ENCODE measurements at places on chromosomes 6 and 20.

GRCh38 chr20:215796-216195 lies 11.3 kb upstream of the DEFB129 start:
- DNase-seq, result no peak

DNA sequence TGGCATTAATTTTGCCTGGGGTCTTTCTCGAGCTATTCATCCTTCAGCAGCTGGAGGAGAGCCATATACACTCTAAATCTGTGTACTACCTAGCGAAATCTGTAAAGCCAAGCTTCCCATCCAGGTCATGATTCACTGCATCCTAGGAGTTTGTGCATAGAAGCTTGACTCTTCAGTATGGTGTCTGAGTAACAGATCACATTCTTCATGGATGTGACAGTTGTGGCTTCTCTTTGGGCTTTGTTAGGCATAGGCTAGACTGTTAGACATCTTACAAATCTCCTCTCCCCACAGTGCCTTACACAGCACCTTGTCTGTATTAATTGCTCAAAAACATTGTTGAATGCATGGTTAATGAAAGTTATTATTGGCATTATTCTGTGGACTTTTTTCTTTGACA lies 177.0 kb downstream of the EYA4 start:
- DNase-seq, result no peak

DNA sequence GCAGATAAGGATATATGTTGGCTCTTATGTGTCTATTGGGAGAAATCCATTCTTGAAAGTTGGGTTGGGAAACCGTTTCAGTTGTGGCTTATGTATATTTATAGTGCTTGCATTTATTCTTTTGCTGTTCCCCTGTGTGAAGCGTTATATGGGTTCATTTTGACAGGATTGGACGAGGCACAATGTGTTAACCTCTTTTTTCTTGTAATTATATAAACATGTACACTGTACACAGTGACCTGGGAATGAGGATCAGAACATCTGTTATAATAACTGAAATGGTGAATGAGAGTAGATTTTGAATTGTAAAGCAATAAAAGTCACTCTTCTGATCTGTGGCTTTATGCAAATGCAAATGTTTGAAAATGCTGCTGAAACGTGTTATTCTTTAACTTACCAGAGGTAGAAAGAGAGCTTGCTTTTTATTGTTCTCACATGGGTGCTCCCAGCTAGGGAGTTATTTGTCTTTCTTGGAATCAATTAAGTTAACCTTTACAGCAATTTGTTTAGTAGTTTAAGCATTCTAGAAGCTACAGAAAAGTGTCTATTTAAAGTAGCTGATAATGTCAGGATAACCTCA lies 213.7 kb downstream of the GRIK2 start:
- no peak for DNase-seq

GRCh38 chr6:41719436-41720261 lies 15.8 kb downstream of the TFEB start:
- no peak for DNase-seq

GRCh38 chr20:53712212-53712977 lies 118.8 kb upstream of the ZNF217 start:
- DNase-seq, result no peak

DNA sequence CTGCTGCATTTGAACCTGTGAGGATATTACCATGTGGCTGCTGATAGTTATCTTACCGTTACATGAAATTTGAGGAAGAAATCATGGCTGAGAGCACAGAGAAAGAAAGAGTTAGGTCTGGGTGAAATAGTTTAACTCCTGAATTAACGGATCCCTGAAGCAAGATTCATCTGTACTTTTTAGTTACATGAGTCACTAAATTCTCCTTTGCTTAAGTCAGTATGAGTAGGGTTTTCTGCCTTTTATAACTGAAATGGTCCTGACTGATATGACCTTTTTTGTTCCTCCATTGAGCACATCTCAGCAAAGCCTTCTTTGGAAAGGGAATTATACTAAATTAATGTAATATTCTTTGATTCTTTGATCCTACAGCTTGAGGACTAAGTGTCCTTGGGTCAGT lies 333.3 kb upstream of the ZFP64 start:
- DNase-seq, result no peak

- no peak for DNase-seq
Measured at GRCh38 chr20:46205349-46205748, 87.2 kb downstream of the CD40 start.

DNA sequence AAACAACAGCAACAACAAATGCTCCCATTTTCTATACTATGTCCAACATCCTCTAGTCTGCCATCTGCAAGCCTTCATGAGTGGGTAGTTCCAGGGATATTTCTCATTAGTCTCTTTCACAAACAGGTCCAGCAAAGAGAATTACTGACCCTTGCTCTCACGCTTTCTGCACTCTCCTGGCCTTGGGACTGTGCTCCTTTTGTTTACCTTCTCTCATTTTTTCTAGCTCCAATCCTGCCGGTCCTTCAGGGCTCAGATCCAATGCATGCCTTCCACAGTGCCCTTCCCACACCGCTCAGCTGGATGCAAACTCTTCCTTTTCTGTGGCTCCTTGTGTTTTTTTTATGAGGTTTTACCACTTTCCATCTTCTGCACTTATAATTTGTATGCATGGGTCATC lies 47.2 kb downstream of the ADTRP start:
- no peak for DNase-seq

GRCh38 chr6:156822747-156823206 lies 45.6 kb downstream of the ARID1B start:
- no peak for DNase-seq

DNA sequence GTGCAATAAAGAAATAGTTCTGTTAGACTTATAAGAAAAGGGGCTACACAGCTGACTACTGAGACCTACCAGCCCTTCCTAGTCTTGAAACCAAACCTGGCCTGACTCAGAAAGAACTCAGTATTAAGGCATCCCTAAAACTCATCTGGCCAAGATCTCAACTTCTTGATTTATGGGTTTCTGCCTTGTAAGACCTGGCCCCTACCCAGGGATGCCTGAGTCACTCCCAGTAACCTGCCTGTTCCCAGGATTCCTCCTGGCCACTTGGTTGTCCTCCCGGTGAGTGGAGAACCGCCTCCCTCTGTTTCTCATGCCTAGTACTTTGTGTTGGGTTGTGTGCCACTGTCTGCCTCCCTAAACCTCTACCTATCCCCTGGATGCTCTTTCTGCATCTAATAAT lies 189.4 kb upstream of the PREP start:
- no peak for DNase-seq

DNA sequence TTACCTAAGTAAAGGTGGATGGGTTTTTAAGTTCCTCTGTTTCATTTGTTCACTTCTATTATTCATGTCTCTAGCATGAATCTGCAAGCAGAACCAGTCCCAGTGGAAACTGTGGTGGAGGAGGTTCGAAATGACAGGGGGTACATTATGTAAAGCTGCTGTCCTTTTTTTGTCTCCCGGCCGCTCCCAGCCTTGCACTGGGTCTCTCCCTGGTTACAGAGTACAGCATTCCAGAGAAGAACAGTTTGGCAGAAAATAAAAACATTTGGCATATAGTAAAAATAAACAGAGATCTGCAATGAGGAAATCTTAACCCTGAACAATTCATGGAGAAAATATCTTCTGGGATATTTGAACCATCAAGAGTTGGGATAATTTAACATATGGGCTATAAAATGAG lies 34.6 kb upstream of the TAGAP start:
- no peak for DNase-seq

- no peak for DNase-seq
Measured at GRCh38 chr6:15495375-15495901, 167.4 kb downstream of the DTNBP1 start.

- no peak for DNase-seq
Measured at GRCh38 chr20:51469578-51470498, 72.7 kb downstream of the NFATC2 start.

DNA sequence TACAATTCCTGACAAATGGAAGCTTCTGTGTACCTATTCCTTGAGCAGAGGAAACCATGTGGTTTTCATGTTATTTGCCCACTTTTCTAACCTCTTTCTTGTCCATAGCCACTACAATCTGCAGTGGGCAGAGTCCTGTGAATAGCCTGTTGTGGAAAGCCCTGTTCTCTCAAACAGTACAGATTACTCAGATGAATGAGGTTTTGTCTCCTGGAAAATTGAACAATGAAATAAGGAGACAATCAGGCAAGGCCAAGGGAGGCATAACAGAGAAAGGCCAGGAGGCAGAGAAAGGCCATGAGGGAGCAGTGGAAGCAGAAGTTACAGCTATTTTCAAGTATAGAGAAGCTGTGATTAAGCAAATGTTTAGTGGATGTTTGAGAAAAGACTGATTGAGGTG lies 189.3 kb downstream of the GRIK2 start:
- DNase-seq, result no peak

DNA sequence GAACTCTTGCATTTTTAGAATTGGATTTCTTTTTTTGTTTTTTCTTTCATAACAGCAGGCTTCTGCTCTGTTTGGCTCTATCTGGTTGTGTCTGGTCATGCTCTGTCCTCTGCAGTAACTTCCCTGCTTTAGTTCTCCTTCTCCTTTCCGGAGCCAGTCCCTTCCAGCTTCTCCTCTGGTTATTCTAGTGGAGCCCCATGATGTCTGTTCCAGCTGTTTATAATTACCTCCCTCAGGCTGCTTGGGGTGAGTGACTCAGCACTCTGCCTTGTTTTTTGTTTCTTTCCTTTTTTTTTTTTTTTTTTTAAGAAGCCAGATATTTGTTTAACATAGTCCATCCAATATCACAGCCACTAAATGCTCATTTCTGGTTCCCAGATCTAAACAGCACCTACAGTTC lies 409.6 kb downstream of the MAFB start:
- no peak for DNase-seq

- DNase-seq, result no peak
Measured at GRCh38 chr6:5521322-5521721, 260.0 kb downstream of the FARS2 start.

DNA sequence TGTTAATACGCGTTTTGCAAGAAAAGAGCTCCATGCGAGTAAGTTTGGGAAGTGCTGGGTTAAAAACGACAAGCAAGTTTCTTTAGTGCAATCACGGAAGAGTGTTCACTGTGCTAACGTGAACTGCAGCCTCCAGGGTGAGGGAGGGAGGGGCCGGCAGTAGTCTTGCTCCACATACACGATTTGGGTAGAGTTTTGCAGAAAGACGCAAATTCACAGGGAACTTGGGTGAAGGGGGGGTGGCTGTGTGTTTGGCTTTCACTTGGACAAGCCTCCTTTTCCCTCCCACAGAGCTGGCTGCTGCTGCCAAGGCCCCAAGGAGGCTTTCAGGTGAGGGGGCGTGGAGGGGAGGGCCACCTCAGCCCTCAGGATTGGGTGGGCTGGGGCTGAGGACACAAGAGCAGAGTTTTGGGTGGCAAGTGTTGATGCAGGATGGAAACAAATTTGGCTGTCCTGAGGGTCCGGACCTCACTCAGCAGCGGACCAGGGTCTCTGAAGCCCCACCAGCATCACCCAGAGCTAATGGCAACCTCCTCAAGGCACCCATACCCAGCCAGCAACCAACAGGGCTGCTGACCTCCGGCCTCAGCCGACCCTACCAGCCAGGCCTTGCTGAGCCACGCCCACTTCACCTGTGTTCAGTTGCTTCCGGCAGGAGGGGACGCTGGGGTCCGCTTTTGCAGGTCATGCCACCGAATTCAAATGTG lies 204.5 kb downstream of the ERMARD start:
- no peak for DNase-seq

GRCh38 chr20:18388860-18389259 lies 78.0 kb downstream of the DZANK1 start:
- no peak for DNase-seq

DNA sequence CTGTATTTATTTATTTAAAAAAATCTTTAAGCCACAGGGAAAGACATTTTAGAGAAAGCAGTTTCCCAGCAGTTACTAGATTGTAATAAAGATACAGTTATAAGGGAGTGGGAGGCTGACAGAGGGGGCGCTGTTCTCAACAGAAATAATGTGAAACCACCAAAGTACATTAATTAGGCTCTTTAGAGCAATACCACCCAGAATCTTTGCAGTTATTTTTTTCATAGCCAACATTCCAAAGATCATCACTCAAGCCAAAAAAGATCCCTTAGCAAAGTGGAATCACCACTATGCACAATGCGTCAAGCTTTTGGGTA lies 331.3 kb upstream of the DEFB112 start:
- no peak for DNase-seq

- DNase-seq, result no peak
Measured at GRCh38 chr6:8736156-8736895, 301.0 kb upstream of the SLC35B3 start.

DNA sequence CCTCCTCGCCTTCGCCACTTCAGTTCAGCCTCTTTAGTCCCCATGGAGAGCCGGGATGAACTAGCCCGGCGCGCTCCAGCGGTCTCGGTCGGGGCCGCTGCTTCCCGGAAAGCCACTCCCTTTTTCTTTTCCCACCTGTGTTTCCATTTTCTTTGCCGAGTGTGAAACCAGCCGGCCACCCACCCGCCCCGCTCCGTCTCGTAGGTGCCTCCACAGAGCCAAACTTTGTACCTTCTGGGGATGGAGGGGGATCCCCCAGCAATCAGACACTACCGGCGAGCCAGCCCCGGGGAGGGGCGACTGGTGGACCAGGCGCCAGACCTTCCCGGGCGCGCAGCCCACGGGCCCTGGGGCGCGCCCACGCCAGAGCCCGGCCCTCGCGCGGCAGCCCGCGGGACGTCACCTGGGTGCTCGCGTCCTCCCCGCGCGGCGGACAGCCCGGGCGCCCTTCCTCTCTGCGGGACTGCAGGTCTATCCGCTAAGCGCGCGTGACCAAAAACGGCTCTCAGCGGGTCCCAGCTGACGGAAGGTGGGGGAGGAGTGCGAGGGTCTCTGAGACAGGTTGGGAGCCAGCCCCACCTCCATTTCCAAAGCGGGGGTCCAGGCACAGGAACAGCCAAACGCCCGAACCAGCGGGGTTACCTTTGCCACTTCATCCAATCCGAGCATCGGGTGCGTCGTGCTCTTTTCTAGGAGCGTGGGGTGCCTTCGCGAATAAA lies at the start of gene MCHR2:
Gene MCHR2, minus strand, starts transcription at position 691 of the 719 bp plus-strand sequence. CDS start 38,076 bp downstream, outside the sequence.
- no peak for DNase-seq

DNA sequence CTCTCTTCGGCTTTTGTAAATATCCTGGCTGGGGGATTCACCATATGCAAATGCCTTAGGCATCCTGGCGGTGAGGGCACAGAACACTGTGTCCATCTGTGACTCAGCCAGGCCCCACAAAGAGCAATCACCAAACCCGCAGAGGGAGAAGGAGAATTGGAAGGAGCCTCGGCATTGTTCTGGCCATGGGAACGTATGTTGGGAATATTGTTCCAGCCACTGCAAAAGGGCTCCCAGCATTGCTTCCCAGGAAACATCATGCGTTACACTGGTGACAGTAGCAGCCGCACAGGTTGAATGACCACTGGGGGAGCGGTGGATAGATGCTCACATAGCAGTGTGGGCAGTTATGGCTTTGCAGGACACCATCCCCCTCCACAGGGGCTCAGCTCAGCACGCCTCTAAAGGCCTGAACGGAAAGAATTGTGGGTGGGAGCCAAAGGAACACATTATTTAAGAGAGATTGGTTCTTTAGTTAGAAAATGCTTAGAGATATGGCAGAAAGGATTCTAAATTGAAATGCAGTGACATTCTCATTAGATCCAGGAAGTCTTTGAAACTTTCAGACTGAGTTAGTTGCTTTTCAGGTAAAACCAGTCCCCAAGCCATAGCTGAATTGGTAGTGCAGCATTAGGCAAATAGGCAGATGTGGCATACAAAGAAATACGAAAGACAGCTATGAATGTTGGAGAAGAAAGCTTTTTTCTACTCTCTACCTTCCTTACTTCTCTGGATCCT lies 104.3 kb downstream of the RNF144B start:
- DNase-seq, result no peak

GRCh38 chr6:158649289-158650143 lies at the start of gene SYTL3:
SYTL3 (plus strand) TSS chr6:158650054; CDS start chr6:158663269, 13,215 bp downstream.
- peak; percentile 82 for DNase-seq

Data from stimulated activated CD8-positive, alpha-beta memory T cell treated with anti-CD3 and anti-CD28 coated beads, Interleukin-15, amount 100 ng/mL, for 48 hours (primary cell).